Iris pigment epithelial cell (primary cell): ENCODE measurements at places on chromosomes 7 and 10.

GRCh38 chr7:65820287-65820950 lies 52.5 kb upstream of the VKORC1L1 start:
- peak; percentile 24 for DNase-seq

- DNase-seq = no peak
Measured at GRCh38 chr10:82353381-82353780, 478.4 kb downstream of the NRG3 start.

- peak; percentile 84 for DNase-seq
Measured at GRCh38 chr10:32054094-32054493, 2.1 kb downstream of the KIF5B start.

GRCh38 chr10:6721480-6721879 lies 141.4 kb upstream of the PRKCQ start:
- peak; percentile 86 for DNase-seq

DNA sequence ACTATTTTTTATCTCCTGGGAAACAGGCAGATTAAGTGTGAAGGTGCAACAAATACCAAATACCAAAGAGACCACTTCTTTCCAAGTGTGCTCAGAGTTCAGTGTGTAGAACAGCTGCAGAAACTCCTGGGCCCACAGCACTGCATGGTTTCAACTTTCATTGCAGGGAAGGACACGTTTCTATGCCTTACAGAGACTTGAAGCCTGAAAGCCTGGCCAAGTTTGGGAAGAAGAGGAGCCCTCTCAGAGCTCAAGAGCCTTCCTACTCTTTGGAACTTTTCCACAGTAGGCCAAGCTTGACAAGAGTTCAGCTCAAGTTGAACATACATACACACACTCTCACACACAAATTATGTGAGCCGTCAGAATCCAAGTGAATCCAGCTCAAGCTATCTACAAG lies 2.5 kb downstream of the HOXA4 start:
- DNase-seq = no peak
